ENCODE measurements at places on chromosomes 13 and 19. TPM values are rescaled to one million over a fixed set of nuclear protein-coding genes. Genes with fewer than 3 reads are reported as not detected.

KCNC3 gene
- 0.08 TPM for polyA plus RNA-seq

ZNF419 gene
- 7.0 TPM for polyA plus RNA-seq

ZNF180 gene
- 1.4 TPM for polyA plus RNA-seq

PSG2 gene
- polyA plus RNA-seq = 0.09 TPM

NAPSA gene
- 0.51 TPM for polyA plus RNA-seq

EHD2 gene
- polyA plus RNA-seq = 18.3 TPM

POLR1G gene
- polyA plus RNA-seq = 8.0 TPM
